ENCODE measurements at places on chromosomes 3 and 15.

DNA sequence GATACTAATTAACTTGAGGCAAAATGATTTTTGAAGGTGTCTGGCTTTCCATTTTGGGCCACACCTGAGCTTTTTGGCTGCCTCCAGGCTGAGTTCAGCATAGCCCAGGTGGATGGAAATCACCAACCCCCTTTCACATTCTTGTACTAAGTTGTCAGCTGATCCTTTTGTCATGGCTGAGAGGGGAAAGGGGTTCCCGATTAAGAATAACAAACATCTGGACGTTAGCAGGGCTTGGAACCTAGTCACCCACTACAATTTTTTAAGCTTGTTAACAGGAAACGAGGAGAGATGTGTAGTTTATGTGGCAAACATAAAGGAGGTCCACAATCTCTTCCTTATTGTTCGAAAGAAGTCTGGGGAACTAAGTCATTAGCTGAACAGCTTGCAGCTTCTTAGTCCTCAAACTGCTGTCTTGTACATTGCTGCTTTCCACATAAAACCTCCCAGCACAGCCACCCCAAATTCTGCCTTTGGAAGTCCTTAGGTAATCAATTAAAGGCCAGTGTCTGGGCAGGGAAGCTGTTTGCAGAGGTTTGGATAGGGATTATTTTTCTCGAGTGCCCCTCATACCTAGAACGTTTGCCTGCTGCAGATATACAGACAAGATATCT lies 5.0 kb downstream of the NR2F2 start:
- DNase-seq = no peak

GRCh38 chr3:138638641-138639040 lies 30.1 kb downstream of the FAIM start:
- DNase-seq = no peak

DNA sequence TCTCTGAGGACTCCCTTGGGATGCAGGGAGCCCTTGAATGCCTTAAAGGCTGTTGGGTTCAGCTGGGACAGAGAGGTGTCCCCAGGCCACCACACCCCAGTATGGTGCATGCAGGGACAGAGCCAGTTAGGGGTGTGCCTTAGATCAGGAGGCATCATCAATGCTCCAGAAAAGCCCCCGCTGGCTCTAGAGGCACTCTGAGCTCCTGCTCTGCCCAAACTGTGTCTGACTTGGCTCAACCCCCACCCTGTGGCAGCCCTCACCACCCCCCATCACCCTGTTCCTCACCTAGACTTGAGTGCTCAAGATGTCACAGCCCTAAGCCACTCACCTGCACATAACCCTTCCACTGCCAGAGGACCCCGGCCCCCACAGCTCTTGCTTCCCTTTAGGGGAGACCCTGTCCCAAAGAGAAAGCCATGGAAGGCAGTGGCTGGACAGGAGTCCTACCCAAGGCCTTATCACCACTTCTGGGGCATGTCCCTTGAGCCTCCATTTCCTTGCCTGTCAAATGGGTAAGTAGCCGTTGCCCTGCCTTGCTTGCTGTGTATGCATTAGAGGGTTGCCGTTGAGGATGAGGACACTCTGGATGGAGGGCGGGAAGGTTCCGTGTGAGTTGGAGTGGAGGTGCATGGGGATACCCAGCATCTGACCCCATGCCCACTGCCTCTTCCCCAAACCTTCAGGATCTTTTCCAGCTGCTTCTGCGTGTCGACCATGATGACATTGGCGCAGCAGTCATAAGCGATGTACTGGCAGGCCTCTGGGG lies 41.4 kb downstream of the ACSBG1 start:
- no peak for DNase-seq

DNA sequence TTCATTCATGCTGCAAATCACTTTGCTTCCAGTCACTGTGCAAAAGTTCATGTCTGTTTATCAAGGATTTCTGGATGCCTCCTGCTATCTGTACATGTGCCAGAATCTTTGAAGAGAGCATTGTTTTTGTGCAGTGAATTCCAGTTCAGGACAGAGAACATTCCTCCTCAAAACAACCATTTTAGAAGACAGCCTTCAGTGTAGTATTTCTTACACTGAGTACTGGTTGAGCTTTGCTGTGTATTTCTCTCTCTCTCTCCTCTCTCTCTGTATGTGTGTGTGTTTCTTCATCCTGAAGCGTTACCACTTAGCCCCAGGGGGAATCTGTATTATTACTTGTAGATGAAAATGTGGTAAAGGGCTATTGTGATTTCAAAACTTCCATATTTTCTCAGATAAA lies 123.8 kb upstream of the CHL1 start:
- no peak for DNase-seq

DNA sequence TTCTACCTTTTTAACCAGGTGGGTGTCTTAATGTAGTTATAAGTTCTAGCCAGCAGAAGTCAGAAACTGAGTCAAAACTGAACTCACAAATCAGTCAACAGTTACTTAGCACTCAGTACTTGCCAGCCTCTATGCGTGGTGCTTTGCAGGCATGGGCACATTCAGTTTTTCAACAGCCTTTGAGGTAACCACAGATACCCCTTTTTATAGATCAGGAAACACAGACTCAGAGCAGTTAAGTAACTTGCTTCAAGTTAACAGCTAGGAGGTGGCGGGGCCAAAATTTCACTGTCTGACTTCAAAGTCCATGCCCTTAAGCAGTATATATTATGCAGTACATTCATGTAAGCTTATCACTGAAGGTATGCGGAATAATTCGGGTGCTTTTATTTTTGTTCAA lies 139.4 kb downstream of the FHIT start:
- no peak for DNase-seq

- no peak for DNase-seq
Observed at GRCh38 chr15:91254766-91255165, 154.7 kb downstream of the SV2B start.

GRCh38 chr3:70182166-70182565 lies 130.3 kb downstream of the MDFIC2 start:
- DNase-seq = no peak

DNA sequence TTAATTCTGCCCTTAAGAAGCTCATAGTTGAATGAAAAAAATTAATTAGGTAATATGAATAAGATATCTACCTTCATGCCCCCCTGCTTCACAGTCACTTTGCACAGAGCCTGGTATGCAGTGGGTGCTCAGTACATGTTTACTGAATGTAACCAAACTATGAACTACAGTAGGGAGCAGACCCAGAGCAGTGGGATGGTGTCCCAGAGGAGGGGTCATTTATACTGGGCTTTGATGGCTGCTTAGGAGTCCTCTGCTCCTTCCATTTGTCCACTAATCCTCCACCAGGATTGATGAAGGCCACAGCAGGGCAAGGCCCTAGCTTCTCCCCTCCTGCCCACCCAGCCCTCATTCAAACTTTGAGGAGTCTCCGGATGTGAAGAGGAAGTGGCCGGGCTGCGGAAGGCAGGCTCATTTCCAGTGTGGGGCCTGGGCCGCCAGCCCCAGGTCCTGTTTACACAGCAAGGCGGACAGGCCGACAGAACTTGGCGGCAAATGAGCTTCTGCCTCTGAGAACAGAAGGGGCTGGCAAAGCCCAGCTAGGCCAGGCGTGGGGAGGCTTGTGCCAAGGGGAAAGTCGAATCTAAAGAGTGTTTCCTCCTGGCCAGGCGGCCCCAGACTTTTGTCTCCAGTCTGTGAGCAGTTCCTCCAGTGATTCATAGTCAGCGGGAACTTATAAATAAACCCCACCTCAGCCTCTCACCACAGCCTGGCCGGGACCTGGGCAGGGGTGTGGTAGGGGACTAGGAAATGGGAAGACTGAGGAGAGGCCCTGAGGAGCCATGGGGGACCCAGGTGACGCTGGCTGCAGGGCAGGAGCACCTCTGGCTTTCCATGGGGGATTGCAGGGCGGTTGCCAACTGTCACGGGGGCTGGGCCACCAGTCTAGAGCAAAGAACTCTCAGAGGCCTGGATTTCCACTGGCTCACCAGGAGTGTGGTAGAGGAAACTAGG lies 51.6 kb upstream of the LCTL start:
- DNase-seq = peak; percentile 70

DNA sequence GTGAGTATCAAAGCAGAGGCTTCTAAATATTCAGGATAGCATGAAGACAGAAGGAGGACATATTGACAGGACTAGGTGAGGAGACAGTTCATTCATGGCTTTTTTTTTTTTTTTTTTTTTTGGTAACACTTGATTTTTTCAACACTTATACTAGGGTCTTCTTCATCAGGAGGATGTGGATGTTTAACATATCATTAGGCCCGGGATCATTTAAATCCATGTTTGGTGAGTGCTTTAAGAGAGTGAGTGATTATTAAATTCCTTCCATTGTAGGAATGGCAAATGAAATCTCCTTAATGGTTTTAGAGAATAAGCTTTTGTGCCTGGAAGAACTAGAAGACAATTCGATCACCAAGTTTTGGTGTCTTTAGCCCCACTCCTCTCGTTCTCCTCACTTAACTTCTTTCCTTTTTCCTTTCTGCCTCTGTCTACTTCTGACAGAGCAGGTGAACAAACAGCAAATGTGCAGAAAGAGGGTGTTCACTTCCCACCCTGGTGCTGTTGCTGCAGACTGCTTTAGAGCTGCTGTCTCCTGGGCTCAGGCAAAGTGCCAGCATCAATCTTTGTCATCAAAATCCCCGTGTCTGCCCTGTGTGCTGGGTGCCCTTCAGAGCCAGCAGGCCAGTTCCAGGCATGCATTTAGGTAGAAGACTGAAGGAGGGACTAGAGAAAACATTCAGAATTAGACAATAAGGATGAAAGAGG lies 35.6 kb upstream of the RAB11A start:
- peak; percentile 25 for DNase-seq

DNA sequence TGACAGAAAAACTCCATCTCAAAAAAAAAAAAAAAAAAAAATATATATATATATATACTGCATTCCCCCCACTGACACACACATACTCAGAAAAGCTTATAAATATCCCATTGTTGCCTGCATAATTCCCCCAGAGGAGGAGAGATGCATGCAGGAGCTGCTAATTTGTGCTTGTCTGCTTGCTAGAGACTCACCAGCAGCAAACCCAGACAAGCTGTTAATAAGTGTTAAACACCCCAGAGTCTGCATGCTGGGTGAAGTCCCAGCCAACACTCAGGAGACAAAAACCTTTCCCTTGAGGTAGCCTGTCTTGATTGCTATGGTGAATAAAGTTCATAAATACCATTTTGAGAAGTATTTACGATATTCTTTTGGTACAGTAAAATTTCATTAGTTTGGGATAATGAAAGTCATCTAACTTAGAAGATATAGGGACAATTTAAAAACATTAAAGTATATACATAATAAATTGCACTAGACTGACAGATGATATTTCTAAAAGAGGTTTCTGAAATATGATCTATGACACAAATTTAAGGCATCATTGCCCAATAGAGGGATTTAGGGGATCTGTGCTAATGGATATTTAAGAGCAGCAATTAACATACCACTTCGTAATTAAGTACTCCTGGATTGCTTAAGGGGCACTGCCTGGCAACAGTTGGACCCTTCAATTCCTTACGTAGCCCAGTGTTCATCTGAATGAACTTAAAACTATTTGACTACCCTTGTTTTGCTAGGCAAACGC lies 400.0 kb upstream of the C2CD4B start:
- no peak for DNase-seq

DNA sequence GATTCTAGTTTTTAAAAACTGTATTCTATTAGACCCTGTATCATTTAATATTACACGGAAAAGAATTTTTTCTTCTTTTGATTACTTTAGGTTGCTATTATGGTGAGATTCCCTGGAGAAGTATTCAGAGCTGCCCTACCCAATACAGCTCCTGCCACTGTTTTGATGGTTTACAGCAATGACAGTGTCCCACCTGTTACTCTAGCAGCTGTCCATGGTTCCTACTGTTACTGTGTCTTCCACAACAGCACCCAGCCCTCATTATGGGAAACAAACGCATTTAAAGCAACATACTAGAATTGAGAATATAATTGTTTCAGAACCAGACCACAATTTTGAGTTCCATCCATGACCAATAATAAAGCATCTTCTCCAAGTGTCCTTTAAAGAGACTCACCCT lies 450.7 kb downstream of the SHQ1 start:
- DNase-seq = peak; percentile 3

GRCh38 chr15:53837263-53837662 lies 77.8 kb upstream of the WDR72 start:
- DNase-seq = no peak

DNA sequence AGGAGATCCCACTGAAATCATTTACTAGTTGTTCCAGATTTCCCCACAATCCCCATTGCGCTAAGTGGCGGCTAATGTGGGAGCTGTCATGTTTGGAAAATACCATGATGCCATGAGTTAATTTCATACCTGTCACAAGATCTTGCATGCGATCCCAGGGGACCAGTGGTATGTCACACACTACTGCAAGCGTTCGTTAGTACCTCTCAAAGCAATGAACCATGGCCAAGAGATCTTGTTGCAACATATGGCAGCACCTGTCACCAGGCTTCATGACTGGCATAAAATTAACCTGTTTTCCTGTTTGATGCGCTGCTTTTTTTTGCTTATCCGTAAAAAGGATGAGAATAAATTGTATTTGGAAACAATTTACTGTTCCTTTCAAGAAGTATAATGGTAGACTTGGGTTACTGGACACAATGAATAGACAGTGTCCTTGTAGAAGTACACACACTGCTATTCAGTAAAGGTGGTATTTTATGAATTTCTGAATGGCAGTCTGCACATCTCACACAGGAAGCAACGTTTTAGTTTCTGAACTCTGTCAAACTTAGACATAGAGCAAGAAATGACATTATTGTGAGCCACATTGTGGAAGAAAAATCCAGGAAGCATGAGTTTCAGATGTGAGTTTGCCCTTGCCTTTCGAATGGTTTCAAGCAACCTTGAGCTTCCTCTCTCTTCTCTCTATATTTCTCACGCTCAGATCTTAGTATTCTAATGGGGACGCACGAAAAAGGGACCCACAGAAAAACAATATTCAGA lies 81.9 kb downstream of the CHL1 start:
- DNase-seq = no peak

- DNase-seq = no peak
Observed at GRCh38 chr3:174342171-174342570, 517.0 kb upstream of the NAALADL2 start.

All from Kasumi-1 (cell line).